ENCODE measurements at places on chromosomes 6 and 20.

DNA sequence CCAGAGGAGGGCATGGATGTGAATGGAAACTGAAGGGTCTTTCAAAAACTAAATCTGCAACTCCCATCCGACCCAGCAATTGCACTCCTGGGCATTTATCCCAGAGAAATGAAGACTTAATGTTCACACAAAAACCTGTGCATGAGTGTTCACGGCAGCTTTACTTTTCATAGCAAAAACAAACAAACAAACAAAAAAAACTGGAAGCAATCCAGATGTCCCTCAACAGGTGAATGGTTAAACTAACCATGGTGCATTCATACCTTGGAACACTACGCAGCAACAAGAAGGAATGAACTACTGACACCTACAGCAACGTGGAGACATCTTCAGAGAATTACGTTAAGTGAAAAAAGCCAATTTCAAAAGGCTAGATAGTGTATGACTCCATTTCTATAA, 32.2 kb downstream of the PMEPA1 start:
- DNase-seq: no peak

DNA sequence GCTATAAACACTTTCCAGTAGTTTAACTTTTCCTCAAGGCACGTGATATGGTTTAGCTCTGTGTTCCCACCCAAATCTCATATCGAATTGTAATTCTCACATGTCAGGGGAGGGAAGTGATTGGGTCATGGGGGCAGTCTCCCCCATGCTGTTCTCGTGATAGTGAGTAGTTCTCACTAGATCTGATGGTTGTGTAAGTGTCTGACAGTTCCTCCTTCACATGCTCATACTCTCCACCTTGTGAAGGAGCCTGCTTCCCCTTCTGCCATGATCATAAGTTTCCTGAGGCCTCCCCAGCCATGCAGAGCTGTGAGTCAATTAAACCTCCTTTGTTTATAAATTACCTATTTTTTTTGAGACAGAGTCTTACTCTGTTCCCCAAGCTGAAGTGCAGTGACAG, 127.9 kb downstream of the DTNBP1 start:
- no peak for DNase-seq

DNA sequence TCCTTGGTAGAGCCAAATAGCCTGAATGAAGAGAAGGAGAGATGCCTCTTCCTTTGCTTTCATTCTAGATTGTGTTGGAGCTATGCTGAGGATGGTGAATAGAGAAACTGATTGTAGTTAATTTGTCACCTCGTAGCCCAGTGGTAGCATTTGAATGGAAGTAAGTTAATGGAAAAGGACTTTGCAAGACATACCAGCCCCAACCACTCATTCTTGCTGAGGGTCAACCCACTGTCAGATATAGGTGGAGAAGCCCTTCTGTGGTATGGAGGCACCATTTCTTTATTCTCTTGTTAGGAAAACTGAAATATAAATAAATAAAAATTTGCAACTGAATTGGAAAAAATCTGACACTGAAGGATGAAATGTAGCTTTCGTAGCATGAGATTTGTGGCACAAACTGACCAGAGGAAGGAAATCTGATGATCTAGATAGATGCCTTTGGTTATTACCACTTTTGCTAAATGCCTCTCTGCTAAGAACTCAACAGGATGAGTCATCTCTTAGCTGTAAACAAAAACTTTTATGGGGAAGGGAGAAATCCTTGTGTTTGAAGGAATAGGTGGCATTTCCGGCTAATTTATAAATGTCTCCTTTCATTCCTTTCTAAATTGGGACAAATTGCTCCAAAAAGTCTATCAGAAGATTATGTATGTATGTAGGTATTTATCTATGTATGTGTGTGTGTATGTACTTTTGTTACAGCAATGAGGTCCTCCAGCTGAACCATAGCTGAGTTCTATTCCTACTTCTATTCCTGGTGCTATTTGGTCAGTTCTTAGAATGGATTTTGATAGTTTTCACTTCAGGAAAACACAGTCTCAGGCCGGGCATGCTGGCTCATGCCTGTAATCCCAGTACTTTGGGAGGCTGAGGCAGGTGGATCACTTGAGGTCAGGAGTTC, 76.5 kb upstream of the SUPT3H start:
- no peak for DNase-seq

DNA sequence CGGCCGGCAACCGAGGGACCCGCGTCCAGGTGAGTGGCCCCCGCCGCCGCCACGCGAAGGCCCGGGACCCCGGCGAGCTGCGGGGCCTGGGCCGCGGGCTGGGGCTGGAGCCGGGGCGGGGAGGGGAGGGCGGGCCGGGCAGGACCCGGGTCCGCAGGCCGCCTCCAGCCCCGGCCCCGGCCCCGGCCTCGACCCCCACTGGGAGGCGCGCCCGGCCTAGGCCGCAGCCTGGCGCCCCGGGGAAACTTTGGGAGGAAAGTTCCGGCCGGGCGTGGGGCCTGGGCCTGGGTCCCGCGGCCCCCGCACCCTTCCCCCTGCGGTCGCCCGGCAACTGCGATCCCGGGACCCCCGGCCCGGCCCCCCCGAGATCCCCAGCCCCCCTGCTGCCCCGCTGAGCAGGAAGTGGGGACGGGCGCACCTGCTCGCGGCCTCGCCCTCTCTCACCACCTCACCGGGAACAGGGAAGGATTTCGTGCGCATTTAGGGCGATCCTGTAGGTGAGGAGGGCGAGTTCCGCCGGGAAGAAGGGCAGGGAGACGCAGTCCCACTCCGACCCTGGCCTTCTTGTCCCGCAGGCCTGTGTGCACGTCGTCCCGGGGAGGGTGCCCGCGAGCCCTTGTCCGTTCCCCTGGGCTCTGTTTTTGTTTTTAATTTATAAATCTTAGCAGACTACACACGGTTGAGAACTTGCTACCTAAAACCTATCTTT, 402 bp downstream of the OSBPL2 start:
- no peak for DNase-seq

DNA sequence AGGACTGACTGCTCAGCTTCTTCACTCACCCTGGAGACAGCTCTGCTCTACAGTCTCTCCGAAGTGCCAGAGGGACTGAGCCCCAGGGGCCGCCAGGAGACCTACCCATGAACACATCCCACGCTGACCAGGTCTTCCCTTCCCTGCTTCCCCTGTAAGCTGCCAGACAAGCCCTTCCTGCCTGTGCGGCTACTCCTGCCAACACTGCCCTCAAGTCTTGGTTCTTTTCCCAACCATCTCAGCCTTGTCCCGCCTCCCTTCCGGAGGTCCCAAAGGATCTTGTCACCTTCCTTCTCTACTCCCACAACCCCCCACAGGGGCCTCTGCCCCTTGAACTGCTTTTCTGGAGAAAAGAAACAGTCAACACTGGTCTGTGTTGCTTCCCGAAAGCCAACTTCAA, 15.0 kb downstream of the CPNE5 start:
- no peak for DNase-seq

DNA sequence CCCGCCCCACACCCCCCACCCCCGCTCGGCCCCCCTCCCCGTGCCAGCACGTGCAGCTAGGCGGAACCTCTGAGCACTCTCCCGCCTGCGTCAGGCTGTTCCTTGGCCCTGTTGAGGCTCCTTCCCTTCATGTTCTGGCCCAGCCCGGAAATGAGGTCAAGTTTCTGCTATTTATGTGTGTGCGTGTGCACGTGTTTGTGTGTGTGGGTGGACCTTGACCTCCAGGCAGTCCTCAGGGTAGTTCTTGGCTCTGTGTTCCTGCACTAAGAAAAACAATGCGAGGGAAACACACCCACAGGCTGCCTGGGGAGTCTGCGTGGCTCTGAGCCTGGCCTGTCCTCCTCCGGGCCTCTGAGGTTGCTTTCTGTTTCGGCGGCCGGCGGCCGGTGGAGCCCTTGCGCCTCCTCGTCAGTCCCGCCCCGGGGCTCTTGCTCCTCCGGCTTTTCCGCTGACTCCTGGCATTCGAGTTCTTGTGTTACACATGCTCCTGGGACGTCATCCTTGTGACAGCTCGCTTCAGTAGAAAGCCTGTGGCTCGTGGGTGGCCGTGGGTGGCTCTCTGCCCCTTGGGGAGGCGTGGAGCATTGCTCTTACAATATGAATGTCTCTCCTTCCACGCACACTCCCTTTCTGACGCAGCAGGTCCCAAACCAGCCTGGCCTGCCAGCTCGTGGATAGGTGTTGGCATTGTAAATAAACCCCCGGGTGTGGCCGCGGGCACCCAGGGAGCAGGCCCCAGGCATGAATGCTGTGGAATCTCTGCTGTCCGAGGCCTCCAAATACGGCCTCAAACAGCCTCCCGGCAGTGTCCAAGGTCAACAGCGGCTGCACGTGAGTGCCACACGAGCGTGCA, 10.0 kb downstream of the SLCO4A1 start:
- DNase-seq: peak; percentile 44

DNA sequence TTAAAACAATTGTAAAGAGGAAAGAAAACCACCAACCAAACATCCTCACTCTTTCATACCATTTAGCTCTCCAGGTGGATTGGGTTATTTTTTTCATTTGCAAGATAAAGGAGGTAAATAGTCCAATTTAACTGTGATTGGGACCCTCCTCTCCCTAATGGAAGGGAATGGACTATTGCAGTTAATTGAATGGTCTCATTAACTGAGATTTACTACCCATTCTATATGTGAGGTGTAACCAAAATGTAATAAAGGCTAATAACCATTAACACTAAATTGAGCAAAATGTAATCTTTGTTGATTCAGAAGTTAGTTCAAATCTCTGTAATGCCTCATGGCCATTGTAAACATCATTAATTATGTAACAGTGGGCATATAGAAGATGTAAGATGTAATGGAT, 105.0 kb downstream of the KLHL32 start:
- DNase-seq: no peak

- DNase-seq: no peak
Observed at GRCh38 chr6:39706819-39707335, 18.3 kb downstream of the KIF6 start.

DNA sequence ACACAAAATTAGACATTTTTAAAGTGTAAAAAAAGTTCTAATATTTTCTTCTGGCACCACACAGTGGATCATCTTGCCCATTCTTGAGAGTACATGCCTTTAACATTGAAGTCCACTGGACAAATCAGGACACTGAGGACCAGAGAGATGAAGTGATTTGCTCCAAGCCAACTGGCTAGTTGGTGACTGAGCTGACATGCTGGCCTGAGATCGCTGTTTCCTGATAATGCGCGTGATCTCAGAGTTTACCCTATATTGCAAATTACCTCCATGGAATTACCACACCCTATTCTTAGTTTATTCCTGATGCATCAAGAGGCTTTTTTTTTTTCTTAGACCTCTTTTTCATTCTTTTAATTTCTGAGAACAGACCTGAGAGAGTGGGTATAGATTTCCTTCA, 432.8 kb downstream of the CD83 start:
- no peak for DNase-seq

DNA sequence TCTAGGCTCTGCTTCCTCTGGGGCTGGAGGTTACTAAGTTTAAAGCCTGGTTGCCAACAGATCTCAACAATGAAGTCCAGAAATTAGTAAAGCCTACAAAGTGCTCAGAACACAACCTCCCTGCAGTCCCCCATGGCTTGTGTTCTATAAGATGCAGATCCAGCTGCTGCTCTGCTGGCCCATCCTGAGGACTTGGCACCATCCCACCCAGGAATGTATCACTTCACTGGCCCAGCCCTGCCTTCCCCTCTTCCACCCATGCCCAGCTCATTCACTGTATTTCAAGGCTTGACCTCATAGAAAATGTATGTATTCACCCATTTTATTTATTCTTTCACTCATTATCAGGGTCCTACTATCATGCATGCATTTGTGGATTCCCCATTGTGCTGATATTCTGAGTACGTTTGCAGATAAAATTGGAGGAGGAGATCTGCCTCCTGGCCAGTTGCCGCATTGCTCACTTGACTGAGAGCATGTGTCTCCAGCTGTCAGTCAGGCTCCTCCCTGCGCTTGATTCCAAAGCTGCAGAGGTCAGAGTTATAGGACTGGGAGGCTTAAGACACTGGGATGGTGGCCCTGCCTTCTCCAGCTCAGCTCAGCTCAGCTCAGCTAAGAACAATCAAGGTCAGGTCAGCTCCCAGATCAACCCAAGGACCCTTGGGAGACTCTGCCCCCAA, 104.8 kb downstream of the MAFB start:
- DNase-seq: no peak

- peak; percentile 73 for DNase-seq
Observed at GRCh38 chr20:58888521-58889333, 36.2 kb downstream of the GNAS start.

Measured in activated CD8-positive, alpha-beta memory T cell treated with anti-CD3 and anti-CD28 coated beads for 1 hour (primary cell).